Breast epithelium (tissue), 4 donors: ENCODE measurements at places on chromosomes 6 and 20.

DNA sequence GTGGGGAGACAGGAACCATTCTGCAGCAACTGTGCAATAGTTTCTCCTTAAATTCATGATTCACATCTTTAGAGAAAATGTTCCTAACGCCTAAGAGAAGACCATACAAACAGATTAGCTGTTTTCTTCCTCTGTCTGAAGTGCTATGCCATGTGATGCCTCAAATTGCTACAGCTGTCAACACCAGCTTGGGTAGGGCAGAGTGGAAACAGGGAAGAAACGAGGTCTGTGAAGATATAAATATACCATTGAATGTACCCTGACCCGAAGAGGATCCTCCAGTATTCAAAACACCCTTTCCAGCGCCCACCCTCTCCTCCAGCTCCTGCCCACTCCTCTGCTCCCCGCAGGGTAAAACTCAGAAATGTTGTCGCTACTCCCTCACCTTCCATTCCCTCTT is 40.3 kb upstream of the PRND start:
- no peak for DNase-seq

DNA sequence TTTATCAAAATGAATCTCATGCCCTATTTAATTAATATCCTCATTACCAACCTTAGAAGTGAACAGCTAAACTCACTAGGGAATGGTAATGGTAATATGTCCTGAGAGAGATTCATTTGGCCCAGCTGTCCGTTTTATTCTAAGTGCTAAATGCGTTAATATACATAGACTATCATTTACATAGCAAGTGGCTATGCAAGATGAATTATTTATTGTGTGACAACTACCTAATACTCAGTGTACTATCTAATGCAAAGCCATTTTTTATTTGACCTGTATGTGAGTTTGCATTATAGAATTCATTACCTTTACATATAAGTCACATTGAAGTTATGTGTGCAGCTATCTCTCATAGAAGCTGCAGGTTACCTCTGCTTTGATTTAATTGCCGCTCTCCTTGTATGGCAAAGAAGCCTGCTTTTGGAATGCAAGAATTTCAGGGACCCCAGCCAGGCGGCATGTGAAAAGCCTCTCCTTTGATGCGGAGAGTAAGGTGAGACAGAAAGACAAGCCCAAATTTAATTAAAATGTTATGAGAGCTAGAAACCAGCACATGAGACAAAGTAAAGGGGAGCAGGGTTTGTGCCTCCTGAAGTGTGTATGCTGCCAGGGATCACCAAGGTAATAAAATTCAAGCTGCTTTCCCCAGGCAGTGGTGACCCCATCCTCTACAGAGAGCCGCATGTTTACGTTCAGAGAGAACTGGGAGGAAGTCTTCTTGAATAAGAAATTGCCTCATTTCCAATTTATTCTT is 693.0 kb upstream of the MAP3K7 start:
- no peak for DNase-seq

DNA sequence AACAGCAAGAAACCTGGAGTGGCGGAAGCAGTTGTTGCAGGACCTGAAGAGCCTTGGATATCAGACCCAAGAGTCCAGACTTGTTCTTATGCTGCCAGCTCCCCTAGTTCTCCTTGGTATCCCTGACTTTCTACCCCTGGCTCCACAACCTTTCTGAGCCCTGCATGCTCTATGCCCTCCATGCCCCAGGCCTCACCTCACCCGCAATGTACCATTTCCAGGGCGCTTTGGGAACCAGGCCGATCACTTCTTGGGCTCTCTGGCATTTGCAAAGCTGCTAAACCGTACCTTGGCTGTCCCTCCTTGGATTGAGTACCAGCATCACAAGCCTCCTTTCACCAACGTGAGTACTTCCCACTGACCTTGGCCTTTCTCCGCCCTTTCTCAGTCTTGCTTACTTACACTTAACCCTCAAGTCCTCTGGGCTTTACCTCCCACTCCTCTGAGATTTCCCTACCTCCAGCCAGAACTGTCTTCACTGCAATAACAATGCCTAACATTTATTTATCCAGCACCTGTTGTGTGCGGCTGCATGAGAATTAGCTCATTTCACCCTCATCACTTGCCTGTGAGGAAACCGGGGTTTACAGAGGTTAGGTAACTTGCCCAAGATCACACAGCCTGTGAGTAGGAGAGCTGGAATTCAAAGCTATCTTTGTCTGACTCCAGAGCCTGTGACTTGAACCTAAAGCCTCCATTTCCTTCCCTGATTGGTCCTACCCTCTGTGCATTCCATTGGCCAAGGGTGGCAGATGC is 2.3 kb downstream of the POFUT1 start:
- no peak for DNase-seq

DNA sequence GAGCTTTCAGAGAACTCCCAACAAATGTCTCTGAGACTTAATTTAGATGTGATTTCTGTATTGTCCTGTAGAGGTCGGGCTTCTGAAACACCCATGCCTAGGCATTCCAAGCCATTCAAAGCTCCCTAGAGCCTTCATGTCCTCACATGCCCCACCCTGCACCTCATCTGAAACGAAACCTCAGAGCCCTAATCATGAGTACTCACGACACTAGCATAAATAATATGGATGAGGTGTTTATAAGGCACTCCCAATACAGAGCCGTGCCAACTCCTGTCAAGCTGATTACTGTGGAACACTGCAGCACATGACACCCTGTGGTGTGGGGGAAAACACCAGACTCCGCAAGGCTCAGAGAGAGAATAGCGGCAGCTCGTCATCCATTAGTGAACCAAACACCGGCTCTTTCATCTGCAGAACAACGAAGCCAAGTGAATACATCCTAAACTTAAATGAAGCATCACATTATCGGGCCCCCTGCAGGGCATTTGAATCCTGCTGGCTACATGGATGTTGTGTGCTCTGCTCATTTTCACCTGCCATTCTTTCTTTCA is 83.8 kb downstream of the FNDC1 start:
- DNase-seq, result no peak

- DNase-seq, result no peak
These were observed 571.0 kb upstream of the NOX3 start for GRCh38 chr6:156026486-156027247.

GRCh38 chr6:1950631-1951030 is 294.8 kb downstream of the GMDS start:
- DNase-seq, result no peak

GRCh38 chr6:78259935-78260334 is 607.1 kb downstream of the MEI4 start:
- no peak for DNase-seq

DNA sequence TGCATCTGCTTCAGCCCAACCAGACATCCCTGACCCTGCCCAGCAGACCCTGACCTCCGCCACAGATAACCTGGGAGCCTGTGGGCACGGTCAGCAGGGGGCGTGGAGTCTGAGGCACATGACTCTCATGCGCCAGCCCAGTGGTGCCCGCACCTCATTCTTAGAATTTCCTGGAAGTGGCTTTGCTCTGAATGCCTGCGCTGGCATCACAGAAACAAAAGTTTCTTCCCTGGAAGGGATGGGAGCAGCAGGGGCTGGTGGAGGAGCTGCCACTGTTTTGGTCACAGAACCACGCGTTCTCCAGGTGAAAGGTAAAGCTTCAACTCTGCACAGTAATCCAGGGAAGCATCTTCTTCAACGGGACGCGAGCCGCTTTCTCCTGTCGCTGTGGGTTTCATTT is 67.9 kb upstream of the DUSP22 start:
- DNase-seq, result no peak

DNA sequence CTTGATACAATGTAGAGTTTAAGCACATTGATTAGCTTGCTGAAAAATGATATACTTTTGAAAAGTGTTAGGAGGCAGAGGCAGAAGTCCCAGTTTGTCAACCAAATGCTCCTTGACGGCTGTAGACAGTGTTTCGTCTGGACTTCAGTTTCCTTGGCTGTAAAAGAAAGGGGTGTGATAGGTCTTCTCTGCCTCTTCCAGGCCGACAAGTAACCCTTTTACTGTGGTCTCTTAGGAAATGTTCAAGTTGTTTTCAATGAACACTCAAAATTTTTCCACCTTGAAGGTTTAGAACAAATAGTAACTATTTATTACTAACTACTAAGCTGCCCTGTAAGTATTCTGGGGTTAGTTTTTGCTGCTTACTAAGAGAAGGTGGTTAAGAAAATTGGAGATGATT is 122.4 kb downstream of the IRF4 start:
- no peak for DNase-seq

DNA sequence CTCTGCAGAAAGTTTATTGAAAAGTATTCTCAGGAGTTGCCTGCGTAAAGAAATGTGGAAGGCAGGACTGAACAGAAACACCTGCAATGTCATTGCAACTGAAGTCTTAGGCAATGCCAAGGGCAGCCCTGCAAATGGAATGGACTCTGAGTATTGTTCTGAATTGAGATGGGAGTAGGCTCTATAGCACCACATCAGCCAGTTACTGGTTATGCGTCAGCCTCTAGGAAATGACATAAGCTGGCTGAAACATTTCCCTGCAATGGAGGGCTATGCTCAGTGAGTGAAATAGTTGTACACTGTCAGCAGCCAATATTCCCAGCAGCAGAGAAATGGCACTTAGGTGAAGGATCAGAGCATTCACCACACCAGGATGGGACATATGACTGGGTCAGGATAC is 13.8 kb upstream of the GJE1 start:
- no peak for DNase-seq

DNA sequence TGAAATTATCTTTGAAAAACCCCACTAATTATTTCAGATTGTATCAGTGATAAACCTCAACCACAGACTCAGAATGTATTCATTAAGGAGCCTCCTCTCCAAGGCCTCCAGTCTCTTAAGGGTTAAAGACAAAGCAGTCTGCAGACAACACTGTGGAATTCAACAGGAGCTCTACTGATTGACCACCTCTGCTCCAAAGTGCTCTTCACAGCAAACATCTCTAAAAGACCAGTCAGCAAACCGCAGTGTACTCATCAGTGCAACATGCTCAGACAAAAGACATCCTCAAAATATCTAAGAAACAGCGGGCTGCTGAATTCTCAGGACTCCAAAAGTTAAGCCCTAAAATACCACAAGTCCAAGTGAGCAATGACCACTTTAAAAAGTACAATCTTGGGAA is 42.0 kb downstream of the UQCC1 start:
- DNase-seq, result no peak
